ENCODE measurements at places on chromosomes 16 and 17.

DNA sequence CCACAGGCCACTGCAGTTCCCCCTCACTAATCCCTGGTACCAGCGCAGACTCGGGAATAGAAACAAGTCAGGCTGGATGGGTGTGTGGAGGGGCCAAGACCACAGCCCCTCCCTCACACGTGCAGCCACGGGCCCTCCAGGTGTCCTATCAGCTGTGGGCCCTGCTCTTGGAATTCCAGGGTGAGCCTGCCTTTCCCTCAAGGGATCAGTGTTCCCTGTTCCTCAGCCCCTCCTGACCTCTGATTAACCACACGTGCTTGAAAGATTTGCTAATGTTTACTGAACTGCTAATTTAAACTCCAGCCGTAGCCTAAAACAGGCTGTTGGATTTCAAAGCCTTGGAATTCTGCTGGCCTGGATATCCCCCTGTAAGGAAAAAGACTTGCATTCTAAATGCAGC, 146.4 kb downstream of the SOCS1 start:
- no peak for DNase-seq
- H3K4me1 ChIP-seq, result peaks cover 9% of the 10 kb centered on the region
- no peaks in the 10 kb centered on the region for H3K27me3 ChIP-seq
- peaks cover 4% of the 10 kb centered on the region for H3K36me3 ChIP-seq
- no peak overlapping the region for H3K4me3 ChIP-seq

- no peaks in the 10 kb centered on the region for H3K36me3 ChIP-seq
- no peak overlapping the region for H3K4me3 ChIP-seq
- DNase-seq, result no peak
- peaks cover 20% of the 10 kb centered on the region for H3K4me1 ChIP-seq
- no peaks in the 10 kb centered on the region for H3K27me3 ChIP-seq
Observed at GRCh38 chr17:14067347-14067746, 2.0 kb upstream of the COX10 start.

GRCh38 chr17:20230924-20231323, 221.8 kb downstream of the SPECC1 start:
- H3K27ac ChIP-seq, result no peak overlapping the region
- no peak overlapping the region for H3K4me3 ChIP-seq
- no peak for DNase-seq
- no peaks in the 10 kb centered on the region for H3K27me3 ChIP-seq
- no peaks in the 10 kb centered on the region for H3K36me3 ChIP-seq

DNA sequence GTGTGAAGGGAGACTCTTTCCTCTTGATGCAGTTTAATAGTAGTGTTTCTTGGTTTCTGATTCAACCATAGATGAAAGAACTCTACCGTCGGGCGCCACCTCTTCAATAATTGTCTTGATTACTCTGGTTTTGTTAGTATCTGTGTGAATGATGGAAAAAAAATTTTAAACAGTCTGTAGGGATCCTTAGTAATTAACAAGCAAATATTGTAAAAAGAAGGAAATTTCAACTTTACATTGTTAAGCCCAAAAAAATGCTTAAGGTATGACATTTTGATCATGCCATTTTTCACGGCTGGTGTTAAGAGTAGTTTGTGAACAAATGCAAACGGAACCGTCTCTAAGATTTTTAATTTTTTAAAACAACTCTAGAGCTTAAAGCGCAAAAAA, 4.1 kb downstream of the KRT10 start:
- H3K36me3 ChIP-seq, result peaks cover 3% of the 10 kb centered on the region
- peak overlapping the region; percentile 81 for H3K4me3 ChIP-seq
- peaks cover 6% of the 10 kb centered on the region for H3K4me1 ChIP-seq
- DNase-seq, result no peak
- no peaks in the 10 kb centered on the region for H3K27me3 ChIP-seq

GRCh38 chr16:84813141-84813934, 6.4 kb upstream of the CRISPLD2 start:
- DNase-seq, result no peak
- H3K27ac ChIP-seq, result no peak overlapping the region
- H3K36me3 ChIP-seq, result no peaks in the 10 kb centered on the region
- no peaks in the 10 kb centered on the region for H3K4me1 ChIP-seq

GRCh38 chr16:31400191-31400590, 7.1 kb downstream of the ITGAD start:
- no peaks in the 10 kb centered on the region for H3K27me3 ChIP-seq
- no peak overlapping the region for H3K27ac ChIP-seq
- no peak overlapping the region for H3K4me3 ChIP-seq
- no peaks in the 10 kb centered on the region for H3K4me1 ChIP-seq
- no peak for DNase-seq

Data from liver (tissue), 10 donors.